Kidney epithelial cell (primary cell): ENCODE measurements at places on chromosomes 3 and 15. TPM values are rescaled to one million over a fixed set of nuclear protein-coding genes. Genes with fewer than 3 reads are reported as not detected.

DNA sequence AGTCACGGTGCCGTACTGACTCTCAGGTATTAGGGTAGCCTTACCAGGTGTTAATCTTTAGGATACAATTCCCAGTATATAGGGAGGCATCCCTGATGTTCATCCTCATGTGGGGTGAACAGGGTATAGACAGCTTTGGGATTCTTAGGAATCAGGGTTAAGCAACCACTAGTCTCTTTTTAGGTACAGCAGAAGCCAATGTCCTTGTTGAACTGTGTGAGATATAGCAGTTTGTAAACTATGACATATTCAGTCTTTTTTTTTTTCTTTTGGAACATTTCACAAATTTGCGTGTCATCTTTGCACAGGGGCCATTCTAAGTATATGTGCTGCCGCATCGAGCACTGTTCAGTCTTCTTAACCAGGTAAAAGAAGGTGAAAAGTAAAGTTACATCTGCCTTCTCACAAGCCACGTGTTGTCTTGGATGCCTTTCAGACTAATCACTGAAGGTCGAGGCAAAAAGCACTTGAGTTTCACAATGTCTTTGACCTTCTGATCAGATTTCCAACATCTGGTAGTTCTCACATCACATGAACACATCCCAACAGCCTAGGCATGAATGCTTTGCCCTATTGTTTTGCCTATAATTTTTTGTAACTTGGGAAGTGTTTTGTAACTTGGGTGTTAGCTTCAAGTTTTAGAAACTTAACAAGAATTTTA is 17.2 kb downstream of the TSEN2 start:
- DNase-seq: no peak

The SLC28A2 gene
- total RNA-seq: not detected in 2 replicates

GRCh38 chr3:45103753-45104714 is 42.1 kb downstream of the CDCP1 start:
- no peak for DNase-seq

- no peak for DNase-seq
Observed at GRCh38 chr3:19139863-19140262, 8.4 kb upstream of the KCNH8 start.

The MLH1 gene
- total RNA-seq: 30.3 and 42.1 TPM in 2 replicates

GRCh38 chr3:72299823-72300222 is 514.9 kb upstream of the PROK2 start:
- no peak for DNase-seq
